ENCODE measurements at places on chromosomes 5 and 9.
A peak's percentile ranks its signal among the peaks of the same experiment; 100 is the strongest.

GRCh38 chr5:169803077-169803981 is 166.3 kb downstream of the DOCK2 start:
- DNase-seq: no peak

GRCh38 chr5:80569961-80570786 is at the start of gene ANKRD34B:
Gene ANKRD34B (minus strand): TSS chr5:80570280. CDS start chr5:80560019, 10,261 bp downstream.
- DNase-seq: peak; percentile 68

DNA sequence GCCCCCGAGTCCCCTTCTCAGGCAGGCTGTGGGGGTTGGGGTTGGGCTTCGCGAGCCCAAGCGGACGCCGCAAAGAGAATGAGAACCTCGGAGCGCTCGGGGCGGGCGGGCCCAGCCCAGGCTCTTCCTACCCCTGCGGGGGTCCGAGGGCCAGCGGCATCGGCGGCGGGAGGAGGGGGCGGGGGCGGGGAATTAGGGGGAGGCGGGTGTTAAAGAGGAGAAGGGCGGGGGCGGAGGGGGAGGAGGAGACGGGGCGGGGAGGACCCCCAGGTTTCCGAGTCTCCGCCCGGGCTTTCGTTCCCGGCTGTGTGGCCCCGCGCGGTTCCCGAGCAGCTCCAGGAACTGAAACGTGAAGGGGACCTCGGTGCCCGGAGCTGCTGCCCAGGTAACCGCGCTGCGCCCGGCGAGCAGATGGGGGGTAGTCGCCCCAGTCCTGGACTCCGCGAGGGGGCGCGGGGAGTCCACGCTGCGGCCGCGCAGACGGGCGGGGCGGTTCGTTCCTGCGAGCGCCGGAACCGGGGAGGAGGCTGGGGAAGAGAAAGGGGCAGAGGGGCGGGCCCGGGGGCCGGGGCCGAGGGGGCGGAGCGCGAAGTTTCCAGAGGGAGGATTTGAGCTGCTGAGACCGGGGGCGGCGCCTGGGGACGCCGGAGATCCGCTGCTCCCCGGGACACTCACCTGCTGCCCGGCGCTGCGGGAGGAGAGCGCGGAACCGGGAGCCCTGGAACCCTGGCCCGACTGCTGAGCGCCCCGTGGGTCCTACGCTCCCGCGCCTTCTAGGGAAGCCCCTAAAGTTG is 38.4 kb upstream of the PLEKHG4B start:
- DNase-seq: peak; percentile 82

GRCh38 chr9:89743573-89744254 is 138.9 kb downstream of the GADD45G start:
- DNase-seq: no peak

DNA sequence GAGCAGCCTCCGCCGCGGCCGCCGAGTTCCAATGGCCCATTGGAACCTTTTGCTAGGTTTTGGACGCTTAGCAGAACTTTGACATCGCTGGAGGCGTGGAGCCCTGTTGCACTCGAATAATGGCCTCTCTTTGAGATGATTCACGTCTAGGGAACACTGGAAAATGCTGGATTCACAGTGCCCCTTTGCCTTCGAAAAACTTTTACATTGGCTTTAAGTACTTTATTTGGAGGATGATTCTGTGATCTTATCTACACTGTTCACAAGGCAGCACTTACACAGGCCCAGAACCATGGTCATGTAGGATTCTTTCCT is 536 bp upstream of the PPIC start:
- DNase-seq: peak; percentile 7

- peak; percentile 60 for DNase-seq
Measured at GRCh38 chr5:69492391-69492922, at the start of gene OCLN. Gene OCLN (plus strand): TSS chr5:69492790. CDS start chr5:69504245, 11,455 bp downstream.

DNA sequence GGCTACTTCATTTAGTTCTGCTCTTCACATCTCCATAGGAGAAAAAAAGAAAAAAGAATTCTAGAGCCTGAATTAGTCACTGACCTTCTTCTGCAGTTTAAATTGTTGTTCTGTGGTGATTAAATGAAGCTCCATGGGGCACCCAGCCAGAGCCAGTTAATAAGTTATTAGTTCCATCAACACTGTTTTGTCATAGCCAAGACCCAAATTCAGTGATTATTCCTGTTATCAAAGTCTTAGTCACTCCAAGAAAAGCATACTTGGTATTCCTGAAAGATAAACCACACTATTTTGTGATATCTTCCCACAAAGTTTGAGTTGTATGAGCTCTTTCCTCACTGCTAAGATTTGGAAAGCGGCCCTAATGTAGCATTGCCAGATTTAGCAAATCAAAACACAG is 134.8 kb upstream of the RGMB start:
- no peak for DNase-seq

DNA sequence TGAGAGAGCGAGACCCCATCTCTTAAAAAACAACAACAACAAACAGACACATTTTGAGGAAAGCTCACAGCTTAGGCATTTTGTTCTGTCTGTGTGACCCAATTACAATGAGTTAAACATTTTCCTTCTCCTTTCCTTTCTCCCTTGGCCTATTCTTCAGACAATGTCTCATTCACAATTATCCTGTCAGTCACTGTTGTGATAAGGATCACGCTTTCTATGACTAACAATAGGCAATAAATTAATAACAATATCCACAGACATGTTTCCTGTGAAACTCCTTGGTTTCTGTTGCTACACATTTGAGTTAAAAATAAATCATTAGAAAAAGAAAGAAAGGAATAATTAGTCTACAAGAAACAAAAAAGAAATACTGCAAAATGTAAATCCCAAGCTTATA is 19.8 kb upstream of the CARTPT start:
- DNase-seq: no peak

GRCh38 chr9:124420991-124421543 is 5.8 kb upstream of the PSMB7 start:
- no peak for DNase-seq

DNA sequence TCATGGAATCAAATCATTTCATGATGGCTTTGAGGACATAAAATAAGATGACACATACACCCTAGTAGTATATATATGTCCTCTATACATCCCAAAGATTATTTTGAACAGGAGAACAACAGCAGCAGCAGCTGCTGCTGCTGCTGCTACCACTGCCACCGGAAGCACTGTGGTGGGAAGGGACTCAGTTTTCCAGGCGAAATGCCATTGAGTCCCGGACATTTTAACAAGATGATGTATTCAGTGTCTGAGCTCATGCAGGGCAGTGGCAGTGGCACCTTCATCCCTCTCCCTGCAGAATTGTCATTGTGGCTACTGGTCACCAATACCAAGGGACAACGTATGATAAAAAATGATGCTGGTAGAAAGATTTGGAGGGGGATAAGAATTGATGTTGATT is 151.3 kb downstream of the CHSY3 start:
- DNase-seq: no peak

DNA sequence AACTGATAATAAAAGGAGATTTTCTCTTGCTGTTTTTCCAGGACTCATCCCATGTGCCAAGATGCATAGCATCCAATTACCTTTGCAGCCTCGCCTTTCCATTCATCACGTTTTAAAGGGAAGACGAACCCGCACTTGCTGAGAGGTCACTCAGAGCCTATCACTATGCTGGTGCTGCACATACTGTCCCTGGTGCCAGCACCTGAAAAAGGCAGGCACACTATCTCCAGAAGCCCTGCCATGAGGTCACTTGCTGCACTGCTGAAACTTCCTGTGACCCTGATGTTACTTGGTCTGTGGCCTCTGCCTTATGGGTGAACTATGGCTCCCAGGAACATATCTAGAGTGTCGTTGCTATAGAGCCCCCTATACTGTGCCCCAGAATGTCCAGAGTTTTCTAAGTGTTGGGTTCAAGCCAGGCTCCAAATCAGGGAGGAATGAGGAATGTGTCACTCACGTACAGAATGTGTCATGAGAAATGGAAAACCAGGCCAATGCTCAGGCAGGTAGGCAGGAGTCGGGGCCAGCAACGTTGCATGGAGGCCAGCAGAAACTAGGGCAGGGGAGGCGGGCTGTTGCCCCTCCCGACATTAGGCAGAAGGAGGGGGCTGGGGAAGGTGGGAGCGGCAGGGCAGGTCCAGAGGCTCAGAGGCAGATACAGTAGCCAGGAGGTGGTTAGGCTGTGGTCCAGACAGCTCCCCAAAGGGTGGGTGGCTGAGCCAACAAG is 262.1 kb downstream of the CRB2 start:
- DNase-seq: no peak

DNA sequence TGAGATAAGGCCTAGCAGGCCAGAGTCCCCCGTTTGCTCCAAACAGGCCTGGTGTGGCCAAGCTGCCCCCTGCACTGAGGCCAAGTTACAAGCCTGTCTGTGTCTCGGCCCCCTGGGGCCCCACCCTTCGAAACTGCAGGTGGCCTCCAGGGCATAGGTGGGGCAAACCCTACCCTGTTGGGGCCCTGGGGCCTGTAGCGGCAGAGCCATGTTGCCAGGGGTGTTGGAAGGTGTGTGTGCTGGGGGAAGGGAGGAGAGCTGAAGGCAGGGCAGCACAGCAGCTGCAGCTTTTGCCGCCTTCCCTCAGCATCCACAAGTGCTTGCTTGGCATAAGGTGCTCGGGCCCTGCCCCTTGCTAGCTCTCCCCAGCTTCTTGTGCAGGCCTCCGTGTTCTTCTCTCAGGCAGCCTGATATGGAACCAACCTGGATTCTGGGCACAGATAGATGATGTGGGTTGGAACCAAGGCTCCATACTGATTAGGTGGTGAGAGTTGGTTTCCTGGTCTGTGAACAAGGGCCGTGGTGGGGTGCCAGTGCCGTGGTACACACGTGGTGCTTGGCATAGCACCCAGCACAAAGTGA is 12.7 kb downstream of the IRF1 start:
- DNase-seq: no peak

- no peak for DNase-seq
Measured at GRCh38 chr9:133055788-133056420, 5.9 kb upstream of the CEL start.

- no peak for DNase-seq
Measured at GRCh38 chr5:156391139-156391538, 64.2 kb downstream of the SGCD start.

GRCh38 chr9:306907-307306 is 92.2 kb downstream of the DOCK8 start:
- DNase-seq: no peak

- DNase-seq: no peak
Measured at GRCh38 chr9:121852651-121853616, 201.5 kb downstream of the DAB2IP start.

GRCh38 chr9:77488439-77489126 is 159.5 kb downstream of the GNA14 start:
- no peak for DNase-seq

- no peak for DNase-seq
Measured at GRCh38 chr5:154275566-154275965, 85.0 kb downstream of the GALNT10 start.

- DNase-seq: no peak
Measured at GRCh38 chr9:34089311-34089710, 37.2 kb downstream of the DCAF12 start.

GRCh38 chr9:129640086-129640870 is 1.7 kb downstream of the ASB6 start:
- DNase-seq: peak; percentile 86

DNA sequence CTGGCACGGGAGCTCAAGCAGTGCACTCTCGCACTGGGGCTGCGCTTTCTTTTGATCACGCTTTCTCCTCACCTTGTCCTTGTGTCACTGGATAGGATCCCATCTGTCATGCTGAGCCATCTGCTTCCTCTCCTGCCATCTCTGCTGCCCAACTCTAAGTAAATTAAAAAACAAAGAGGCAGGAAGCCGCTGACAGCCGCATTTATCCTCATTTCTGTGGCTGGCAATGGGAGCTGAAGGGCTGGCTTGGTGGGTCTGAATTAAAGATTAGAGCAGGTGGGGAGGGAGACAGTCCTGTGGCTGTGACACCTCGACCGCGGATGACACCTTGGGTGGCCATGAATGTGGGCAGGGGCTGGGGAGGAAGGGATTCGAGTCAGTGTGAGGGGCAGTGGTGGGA is 159.2 kb upstream of the ALDH1B1 start:
- DNase-seq: no peak

DNA sequence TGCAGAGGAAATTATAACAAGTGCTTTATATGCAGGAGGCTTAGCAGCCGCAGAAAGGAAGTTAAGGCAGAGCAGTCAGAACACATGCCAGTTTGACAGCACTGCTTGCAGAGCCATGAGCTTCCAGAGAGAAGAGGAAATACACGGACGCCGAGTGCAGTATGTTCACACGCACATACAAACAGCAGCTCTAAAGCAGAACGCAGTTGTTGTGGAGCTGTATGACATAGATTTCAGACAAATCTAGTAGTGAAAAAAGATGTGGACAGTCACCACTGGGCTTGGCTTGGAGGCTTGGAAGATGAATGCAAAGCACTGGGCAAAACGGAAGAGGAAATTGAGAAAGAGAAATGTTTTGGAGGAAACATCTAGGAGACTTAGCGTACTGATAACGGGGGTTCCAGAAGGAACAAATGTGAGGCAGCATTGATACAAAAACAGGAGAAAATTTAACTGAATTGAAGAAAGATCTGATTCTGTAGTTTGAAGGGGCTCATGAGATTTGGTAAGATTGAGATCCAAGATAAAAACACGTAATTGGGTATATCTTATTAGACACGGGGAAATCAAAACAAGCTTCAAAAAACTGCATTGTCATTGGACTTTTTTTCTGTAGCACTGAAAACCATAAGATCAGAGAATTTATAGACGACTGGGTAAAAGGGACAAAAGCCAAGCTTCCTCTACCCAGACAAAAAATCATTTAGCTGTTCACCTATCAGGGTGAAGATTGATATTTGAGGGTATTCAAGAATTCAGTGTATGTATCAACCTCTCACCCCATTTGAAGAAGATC is 19.6 kb upstream of the ROPN1L start:
- DNase-seq: no peak

DNA sequence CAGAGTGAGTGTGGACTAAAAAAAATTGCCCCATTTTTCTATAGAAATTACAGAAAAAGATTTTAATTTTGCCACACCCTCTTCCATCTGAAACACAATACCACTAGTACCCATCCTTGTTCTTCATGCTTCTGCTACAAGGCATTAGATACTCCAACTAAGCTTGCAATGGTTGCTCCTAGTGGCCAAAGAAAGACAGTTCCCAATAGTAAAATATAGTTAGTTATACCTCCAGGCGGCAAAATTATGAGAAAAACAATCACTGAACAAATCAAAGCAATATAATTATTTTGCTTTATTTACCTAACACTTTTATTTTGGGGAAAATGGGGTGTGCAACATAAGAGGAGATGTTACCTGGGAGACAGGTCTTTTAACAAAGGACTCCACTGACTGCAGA is 101.2 kb downstream of the RAPGEF6 start:
- no peak for DNase-seq

- DNase-seq: no peak
Measured at GRCh38 chr9:15856591-15856990, 303.7 kb downstream of the CCDC171 start.

- no peak for DNase-seq
Measured at GRCh38 chr5:33068786-33069185, 357.7 kb downstream of the NPR3 start.

GRCh38 chr5:74648835-74649293 is 8.3 kb upstream of the ENC1 start:
- peak; percentile 47 for DNase-seq

DNA sequence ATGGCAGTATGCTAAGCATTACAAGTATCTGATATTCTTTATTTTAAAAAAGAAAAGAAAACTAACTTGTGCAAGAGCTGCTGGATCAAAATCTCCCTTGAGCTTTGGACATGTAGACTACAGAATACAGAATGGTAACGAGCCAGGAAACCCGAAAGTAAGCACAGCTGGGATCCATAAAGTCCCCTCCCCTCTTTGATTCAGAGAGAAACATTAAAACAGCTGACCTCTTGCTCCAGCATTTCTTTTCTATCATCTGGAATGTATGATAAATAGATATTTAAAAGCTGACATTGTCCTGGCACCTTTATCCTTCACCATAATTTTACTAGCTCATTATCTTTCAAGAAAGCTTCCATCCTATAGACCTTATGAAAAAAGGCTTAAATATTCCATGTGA is 28.2 kb upstream of the LPAR1 start:
- DNase-seq: no peak

GRCh38 chr9:128106181-128106939 is 21.2 kb downstream of the PTGES2 start:
- DNase-seq: no peak
